ENCODE measurements at places on chromosomes 4 and X.

- no peak for DNase-seq
These were observed 28.2 kb downstream of the IL13RA1 start for GRCh38 chrX:118755633-118756032.

DNA sequence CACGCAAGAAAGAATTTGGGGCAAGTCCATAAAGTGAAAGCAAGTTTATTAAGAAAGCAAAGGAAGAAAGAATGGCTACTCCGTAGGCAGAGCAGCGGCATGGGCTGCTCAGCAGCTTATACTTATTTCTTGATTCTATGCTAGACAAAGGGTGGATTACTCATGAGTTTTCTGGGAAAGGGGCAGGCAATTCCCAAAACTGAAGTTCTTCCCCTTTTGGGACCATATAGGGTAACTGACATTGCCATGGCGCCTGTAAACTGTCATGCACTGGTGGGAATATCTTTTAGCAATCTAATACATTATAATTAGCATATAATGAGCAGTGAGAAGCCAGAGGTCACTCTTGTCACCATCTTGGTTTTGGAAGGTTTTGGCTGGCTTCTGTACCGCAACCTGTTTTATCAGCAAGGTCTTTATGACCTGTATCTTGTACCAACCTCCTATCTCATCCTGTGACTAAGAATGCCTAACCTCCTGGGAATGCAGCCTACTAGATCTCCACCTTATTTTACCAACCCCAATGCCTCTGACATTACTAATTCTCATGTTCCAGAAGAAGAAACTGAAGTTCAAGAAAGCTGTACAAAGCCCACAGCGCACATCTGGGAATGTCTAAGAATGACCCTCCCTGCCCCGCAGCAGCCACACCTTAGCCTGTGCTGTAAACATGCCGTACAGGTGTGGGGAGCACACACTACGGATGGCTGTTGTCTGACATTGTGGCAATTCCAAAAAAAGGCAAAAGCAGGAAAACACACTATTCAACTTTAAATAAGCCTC lies 18.6 kb downstream of the RXFP1 start:
- no peak for DNase-seq

GRCh38 chrX:153029875-153030274 lies 26.4 kb upstream of the PNMA3 start:
- DNase-seq = no peak

- no peak for DNase-seq
These were observed 370.6 kb downstream of the MAGEB5 start for GRCh38 chrX:26586570-26586969.

DNA sequence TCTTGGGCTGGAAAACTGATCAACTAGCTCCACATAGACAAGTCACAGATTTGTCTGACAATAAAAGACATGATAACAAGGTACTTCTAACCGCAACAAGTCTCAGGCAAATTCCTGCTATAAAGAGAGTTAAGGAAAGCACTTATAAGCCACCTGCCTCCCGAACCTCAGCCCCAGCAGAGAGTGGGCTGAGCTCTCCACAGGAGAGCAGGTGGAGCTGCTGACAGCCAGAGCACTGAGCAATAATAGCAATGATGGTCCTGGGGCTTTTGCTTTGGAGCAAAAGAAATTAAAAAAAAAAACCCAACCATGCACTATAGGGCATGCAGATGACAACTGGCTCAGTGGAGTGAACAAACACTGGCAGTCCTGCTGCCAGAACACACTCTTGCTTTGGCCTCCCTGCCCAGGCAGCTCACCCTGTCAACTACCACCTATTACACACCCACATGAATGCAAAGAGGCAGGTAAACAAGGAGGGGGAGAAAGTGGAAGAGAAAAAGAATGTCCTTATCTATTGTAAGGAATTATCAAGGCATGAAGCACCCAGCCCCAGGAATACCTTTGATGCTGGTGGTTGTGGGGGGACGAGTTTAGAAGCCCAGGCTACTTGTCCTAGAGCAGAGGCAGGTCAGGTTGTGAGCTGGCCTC lies 135.8 kb upstream of the DGKK start:
- DNase-seq = no peak

GRCh38 chr4:2138846-2139500 lies 79.8 kb downstream of the NAT8L start:
- DNase-seq = no peak

DNA sequence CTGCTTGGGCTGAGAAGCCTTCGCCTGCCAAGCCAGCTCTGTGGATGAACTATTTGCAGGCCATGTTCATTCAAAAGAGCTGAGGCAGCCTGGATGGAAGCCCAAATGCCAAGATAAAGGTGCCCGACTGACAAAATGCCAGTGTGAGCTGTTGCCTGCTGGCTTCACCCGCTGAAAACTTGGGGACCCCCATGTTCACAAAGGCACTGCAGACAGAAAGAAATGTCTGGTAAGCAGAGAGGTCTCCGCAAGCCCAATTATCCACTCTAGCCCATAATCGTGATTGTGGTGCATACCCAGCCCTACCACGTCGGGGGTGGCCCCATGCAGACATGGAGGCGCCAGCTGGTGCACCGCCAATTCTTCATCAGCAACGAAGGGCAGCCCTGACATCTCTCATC lies 13.0 kb upstream of the SMIM20 start:
- no peak for DNase-seq

DNA sequence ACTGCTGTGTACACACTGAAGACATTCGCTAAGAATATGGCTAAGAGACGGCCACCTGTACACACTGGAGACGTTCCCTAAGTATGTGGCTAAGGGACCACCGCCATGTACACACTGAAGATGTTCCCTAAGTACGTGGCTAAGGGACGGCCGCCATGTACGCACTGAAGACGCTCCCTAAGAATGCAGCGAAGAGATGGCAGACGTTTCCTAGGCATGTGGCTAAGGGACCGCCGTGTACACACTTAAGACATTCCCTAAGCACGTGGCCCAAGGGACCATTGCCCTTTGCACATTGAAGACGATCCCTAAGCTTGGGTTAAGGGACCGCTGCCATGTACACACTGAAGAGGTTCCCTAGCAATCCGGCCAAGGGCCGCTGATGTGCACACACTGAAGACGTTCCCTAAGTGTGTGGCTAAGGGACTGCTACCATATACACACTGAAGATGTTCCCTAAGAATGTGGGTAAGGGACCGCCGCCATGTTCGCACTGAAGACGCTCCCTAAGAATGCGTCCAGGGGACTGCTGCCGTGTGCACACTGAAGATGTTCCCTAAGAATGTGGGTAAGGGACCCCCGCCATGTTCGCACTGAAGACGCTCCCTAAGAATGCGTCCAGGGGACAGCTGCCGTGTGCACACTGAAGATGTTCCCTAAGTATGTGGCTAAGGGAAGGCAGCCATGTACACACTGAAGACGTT lies 36.7 kb downstream of the DHRSX start:
- DNase-seq = no peak

- no peak for DNase-seq
These were observed 30.8 kb upstream of the PGM2 start for GRCh38 chr4:37795581-37796195.

- no peak for DNase-seq
These were observed 71.0 kb downstream of the PJA1 start for GRCh38 chrX:69093960-69094871.

- DNase-seq = no peak
These were observed 100.6 kb downstream of the LUZP4 start for GRCh38 chrX:115390078-115390477.

DNA sequence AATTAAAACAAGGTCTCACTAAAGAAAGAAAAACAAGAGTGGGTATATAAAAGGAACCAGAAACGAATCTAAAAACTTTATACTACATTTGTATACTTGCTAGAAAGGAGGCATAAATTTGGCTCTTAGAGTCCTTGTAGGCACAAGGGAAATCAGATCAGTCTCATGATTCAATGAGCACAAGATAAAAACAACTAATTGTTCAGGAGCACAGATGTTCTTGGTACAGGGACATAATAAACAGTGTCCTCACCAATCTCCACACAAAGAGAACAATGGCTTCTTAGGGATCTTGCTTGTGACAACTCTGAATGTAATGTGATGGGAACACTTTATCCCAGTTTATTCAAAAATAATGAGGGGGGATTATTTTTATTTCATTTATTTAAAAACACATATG lies 28.3 kb downstream of the TMEM144 start:
- DNase-seq = no peak

GRCh38 chr4:133668061-133668851 lies 519.2 kb downstream of the PCDH10 start:
- DNase-seq = no peak

DNA sequence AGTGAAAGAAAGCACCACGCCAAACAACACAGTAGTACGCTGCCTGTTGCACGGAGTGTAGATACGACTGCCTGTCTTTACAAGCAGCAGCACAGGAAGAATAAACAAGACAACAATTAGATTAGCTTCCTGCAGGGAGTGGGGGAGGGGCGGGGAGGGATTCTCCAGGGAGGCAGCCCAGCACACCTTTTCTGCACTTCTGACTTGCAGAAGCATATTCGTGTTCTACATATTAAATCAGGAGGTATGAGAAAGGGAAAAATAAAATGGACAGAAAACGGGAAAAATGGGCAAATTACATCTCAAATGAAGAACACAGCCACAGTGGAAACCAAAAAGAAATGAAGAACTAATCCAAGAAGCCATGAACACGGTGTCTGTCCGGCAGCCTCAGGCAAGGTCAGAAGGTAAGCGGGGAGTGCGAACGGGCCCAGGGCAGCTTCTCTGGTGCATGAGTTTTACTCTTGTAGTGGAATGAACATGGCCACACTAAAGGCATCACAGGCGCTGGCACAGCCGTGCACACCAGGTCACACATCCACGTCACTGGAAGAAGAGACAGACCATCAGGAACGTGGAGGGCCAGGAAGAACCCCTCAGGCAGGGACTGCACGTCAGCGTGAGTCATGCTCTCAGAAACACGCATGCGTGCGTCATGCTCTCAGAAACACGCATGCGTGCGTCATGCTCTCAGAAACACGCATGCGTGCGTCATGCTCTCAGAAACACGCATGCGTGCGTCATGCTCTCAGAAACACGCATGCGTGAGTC lies 20.1 kb upstream of the ADRA2C start:
- DNase-seq = no peak

DNA sequence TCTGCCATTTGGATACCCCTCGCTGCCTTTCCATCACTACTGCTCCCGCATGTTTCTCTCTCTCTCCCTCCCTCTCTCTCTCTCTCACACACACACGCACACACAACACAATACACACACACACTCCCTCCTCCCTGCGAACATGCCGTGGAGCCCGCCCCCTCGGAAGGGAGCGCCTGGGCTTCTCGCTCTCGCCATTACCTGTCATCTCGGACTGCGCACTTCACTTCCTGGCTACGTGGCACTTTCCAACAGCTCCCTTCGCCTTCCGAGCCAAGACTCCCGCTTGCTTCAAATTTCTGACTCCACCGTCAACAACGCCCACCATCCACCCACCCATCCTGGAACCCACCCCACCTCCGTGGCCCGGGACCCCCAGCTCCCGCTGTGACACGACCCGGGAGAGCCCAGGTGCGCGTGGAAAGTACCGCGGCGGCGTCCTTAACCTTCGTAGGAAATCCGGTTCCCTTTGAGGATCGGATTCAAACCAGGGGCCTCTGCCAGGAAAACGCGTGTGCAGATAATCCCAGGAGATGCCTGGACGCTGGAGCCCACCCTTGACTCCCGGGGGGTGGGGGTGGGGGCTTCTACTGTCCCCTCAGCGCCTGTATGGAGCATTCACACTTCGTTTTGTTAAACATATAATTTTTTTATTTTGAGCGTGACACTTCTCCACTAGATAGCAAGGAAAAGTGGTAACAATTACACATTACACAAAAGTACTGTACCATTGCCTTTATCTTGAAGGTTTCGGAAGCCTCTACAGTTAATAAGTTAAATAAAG lies 12.5 kb downstream of the ARX start:
- DNase-seq = no peak

- no peak for DNase-seq
These were observed 738.2 kb downstream of the ADGRL3 start for GRCh38 chr4:61938250-61938846.

DNA sequence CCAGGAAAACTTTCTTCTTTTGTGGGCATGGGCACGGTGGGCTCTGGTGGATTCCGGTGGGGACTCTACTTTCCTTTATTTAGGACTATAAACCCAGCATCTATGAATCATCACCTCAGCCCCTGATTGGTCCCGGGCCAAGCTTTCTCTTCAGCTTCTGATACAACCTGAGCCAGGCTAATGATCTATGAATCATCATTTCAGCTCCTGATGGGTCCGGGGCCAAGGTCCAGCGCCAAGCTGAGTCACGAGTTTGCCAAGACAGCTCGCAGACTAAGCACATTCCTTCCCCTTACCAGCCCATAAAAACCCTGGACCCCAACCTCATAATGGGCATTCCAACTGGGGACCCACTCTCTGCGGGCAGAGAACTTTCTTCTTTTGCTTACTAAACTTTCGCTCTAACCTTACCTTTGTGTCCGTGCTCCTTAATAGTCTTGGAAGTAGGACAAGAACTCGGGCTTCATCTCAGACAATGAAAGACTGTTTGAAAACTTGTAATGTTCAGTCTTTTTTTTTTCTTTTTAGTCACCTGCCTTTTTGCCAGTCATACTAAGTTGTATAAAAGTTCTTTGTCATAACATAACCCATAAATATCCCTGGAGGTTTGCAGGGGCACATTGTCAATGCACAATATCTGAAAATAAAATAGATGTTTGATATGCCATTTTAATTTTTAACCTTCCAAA lies 904.9 kb upstream of the EPHA5 start:
- DNase-seq = no peak

GRCh38 chr4:78629991-78630541 lies 78.5 kb downstream of the ANXA3 start:
- no peak for DNase-seq

GRCh38 chr4:2811830-2812611 lies 19.1 kb downstream of the SH3BP2 start:
- peak; percentile 75 for DNase-seq

- DNase-seq = peak; percentile 64
These were observed 586 bp downstream of the BCAP31 start for GRCh38 chrX:153723351-153724251.

- DNase-seq = peak; percentile 58
These were observed 23.8 kb upstream of the CD38 start for GRCh38 chr4:15754323-15754722.

DNA sequence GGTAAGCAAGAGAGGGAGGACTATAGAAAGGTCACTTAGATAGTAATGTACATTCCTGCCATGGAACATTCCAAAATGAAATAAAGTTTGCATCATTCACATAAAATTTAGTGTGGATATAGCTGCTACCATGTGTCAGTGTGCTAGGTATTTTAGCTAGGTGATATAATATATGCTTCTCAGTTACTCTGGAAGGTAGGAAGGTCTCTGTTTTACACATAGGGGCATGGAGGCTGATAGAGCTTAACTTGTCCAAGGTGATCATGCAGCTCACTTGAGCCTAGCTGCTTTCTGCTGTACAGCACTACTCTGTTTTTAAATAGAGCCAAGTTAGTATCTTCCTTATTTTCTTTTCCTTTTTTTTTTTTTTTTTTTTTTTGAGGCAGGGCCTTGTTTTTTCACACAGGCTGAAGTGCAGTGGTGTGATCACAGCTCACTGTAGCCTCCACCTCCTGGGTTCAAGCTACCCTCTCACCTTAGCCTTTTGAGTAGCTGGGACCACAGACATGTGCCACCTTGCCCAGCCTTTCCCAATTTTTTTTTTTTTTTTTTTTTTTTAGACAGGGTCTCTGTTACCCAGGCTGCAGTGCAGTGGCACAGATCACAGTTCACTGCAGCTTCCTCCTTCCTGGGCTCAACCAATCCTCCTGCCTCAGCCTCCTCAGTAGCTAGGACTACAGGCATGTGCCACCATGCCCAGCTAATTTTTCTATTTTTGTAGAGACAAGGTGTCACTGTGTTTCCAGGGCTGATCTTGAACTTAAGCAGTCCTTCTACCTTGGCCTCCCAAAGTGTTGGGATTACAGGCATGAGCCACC lies 10.4 kb downstream of the AFF1 start:
- no peak for DNase-seq

GRCh38 chr4:155545456-155545855 lies 121.2 kb upstream of the GUCY1A1 start:
- DNase-seq = no peak
